GM23338 (cell line): ENCODE measurements at places on chromosomes 6 and 20. TPM values are rescaled to one million over a fixed set of nuclear protein-coding genes. Genes with fewer than 3 reads are reported as not detected.

GRCh38 chr6:135132776-135133175, 48.3 kb upstream of the MYB start:
- no peak for DNase-seq

DNA sequence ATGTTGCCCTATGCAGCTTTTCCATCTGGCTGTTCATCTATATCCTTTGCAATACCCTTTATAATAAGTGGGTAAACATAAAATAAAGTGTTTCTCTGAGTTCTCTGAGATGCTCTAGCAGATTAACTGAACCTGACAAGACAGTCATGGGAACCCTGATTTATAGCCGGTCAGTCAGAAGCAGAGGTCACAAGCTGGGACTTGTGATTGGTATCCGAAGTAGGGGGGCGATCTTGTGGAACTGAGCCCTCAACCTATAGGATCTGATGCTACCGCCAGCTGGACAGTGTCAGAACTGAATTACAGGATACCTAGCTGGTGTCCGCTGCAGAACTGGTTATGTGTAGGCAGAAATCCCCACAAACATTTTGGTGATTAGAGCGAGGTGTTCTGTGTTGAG, 39.0 kb downstream of the SLC17A5 start:
- peak; percentile 14 for DNase-seq

DNA sequence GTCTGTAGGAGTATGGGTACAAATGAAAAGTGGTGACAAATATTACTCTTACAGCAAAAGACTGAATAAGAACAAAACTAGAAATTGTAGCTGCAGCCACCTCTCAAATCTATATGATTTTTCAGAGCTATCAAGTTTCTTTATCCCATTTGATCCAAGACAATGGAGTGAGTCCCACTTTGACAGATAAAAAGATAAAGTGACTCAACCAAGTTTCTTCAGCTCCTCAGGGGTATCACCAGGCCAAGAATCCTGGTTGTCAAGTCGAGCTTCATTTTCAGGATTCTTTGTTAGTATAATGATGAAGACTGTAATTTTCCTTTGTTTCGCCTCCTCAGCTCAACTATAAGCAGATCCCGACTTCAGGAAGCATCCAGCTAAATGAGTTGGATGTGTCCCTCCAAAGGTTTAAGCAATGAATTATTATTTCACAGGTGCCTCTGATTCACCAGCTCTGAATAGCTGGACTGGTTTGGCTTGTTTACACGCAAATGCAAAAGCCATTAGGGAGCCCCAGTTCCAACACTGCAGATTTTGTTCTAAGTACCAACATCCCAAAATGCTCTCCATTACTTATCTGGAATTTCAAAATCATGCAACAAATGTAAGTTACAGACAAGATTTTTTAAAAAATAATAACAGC, 238.9 kb downstream of the MAFB start:
- no peak for DNase-seq

GRCh38 chr6:46221222-46221793, 50.5 kb upstream of the ENPP5 start:
- DNase-seq, result peak; percentile 80

GRCh38 chr6:124396361-124396760, 565.9 kb upstream of the RNF217 start:
- no peak for DNase-seq

GRCh38 chr6:106547601-106548453, 81.5 kb downstream of the RTN4IP1 start:
- peak; percentile 40 for DNase-seq

- DNase-seq, result no peak
Measured at GRCh38 chr6:134477991-134478635, 160.2 kb upstream of the SGK1 start.

DNA sequence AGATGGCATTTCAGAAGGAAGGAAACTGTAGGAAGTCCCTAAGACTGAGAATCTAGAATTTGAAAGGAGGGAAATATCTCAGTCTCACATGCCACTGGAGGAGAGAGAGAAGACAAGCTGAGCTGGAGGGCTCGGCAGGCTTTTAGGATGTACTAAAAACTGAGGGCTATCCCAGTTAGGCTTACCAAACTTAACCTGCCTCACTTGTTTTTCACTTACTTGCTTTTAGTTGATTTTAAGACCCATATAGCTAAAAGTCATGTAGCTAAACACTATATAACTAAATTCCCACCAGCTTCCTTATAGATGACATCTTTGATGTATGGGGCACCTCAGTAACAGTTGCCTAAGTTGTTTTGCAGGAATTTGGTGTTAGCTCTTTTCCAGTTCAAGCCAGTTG, 288.0 kb downstream of the DOK5 start:
- DNase-seq, result no peak

The SLC22A7 gene
- 0.14 and 0.31 TPM in 2 replicates for polyA plus RNA-seq

The PACSIN1 gene
- polyA plus RNA-seq, result 4.7 and 5.2 TPM in 2 replicates

The NINL gene
- polyA plus RNA-seq, result 15.0 and 18.0 TPM in 2 replicates

The ERVFRD-1 gene
- polyA plus RNA-seq, result 0.06 and 0.28 TPM in 2 replicates

The PAX1 gene
- polyA plus RNA-seq, result not detected in 2 replicates

The DDX43 gene
- 0.47 and 0.60 TPM in 2 replicates for polyA plus RNA-seq

The PTCRA gene
- 0.30 TPM in 1 of 2 replicates, not detected in the other for polyA plus RNA-seq
